Fibroblast of skin of abdomen (primary cell): ENCODE measurements at places on chromosomes 13 and 19.

GRCh38 chr13:113592571-113592970, 8.0 kb downstream of the TFDP1 start:
- DNase-seq, result no peak

- peak; percentile 88 for DNase-seq
These were observed 1189.2 kb downstream of the EFNB2 start for GRCh38 chr13:105346141-105346775.

DNA sequence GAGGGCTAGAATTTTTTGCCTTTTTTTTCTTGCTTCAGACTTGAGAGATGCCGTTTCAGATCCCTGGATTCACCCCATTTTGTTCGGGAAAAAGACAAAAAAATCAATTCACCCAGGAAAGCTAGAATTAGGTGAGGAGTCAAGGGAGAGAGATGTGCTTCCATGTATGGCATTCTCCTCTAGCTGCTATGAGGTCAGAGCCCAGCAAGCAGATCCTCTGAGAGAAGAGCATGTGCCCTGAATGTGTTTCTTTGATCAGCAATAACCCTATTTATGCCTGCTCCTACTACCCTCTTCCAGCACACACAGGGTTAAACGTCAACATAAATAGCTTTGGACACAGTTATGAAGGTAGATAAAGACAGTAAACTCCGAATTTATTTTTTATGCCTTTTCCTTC, 53.6 kb downstream of the NDFIP2 start:
- no peak for DNase-seq

- no peak for DNase-seq
These were observed 315.6 kb downstream of the DLEU7 start for GRCh38 chr13:50527612-50528509.

GRCh38 chr19:19618219-19619051, at the start of gene PBX4:
TSS of gene PBX4 (minus strand) at chr19:19618687. CDS start at chr19:19618629, 58 bp downstream.
- DNase-seq, result peak; percentile 93

- DNase-seq, result no peak
These were observed 8.2 kb downstream of the RAB11B start for GRCh38 chr19:8398311-8398771.

DNA sequence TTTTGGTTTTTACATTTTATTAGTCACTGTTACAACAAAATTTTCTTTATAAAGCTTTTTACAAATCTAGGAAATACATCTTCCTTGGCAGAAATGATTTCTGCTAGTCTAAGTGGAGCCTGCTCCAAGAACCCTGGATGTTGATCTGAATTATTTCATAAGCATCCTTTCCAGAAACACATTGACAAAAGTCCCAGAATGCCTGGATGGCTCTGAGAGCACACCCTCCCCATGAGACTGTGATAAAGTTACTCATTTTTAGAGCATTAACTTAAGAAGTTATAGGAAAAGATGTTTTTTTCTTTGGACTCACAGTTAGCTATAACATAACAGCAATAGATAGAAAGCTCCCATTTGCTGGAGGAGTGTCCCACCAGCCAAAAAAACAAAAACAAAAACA, 559.6 kb upstream of the SPRY2 start:
- DNase-seq, result no peak

DNA sequence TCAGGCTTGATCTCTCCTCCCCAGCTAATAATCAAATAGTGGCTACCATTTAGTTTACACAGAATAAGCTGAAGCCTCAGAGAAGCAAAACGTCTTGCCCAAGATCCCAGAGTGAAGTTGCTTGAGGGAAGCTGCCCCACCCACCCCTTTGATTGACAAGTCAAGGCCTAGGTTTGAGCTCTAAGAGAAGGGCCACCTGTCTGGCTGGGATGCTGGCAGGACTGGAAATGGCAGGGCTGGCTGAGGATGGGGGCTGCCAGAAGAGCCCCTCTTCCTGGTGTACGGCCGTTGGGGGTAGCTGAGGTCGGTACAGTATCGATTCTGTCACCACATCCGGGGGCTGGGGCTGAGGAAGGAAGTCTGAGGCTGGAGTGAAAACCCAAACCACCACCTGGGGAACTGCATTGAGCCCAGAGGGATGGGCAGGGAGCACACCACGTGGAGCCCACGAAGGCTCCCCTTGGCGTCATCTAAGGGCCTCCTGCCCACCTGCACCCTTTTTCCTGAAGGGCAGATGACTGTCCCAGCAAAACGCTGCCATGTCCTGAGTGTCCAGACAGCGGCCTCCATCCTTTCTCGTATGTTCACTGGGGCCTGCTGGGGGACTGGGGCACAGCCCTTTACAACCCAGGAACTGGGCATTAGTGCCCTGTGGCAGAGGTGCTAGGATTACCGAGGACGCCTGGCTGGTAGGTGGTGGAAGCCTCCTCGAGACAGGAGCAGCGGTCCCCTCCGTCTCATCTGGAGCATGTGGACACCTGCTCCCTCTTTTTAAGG, 1.4 kb upstream of the PRKD2 start:
- DNase-seq, result no peak

- DNase-seq, result no peak
These were observed 164.8 kb upstream of the KL start for GRCh38 chr13:32851083-32852069.

GRCh38 chr13:91948736-91949135, 550.3 kb downstream of the GPC5 start:
- DNase-seq, result no peak
